Naive thymus-derived CD8-positive, alpha-beta T cell (primary cell): ENCODE measurements at places on chromosomes 2 and 18. TPM values are rescaled to one million over a fixed set of nuclear protein-coding genes. Genes with fewer than 3 reads are reported as not detected.

The TXNDC2 gene
- total RNA-seq = not detected

The INHBB gene
- total RNA-seq = not detected

- DNase-seq = no peak
Observed at GRCh38 chr18:33914399-33914798, 310.3 kb downstream of the NOL4 start.

DNA sequence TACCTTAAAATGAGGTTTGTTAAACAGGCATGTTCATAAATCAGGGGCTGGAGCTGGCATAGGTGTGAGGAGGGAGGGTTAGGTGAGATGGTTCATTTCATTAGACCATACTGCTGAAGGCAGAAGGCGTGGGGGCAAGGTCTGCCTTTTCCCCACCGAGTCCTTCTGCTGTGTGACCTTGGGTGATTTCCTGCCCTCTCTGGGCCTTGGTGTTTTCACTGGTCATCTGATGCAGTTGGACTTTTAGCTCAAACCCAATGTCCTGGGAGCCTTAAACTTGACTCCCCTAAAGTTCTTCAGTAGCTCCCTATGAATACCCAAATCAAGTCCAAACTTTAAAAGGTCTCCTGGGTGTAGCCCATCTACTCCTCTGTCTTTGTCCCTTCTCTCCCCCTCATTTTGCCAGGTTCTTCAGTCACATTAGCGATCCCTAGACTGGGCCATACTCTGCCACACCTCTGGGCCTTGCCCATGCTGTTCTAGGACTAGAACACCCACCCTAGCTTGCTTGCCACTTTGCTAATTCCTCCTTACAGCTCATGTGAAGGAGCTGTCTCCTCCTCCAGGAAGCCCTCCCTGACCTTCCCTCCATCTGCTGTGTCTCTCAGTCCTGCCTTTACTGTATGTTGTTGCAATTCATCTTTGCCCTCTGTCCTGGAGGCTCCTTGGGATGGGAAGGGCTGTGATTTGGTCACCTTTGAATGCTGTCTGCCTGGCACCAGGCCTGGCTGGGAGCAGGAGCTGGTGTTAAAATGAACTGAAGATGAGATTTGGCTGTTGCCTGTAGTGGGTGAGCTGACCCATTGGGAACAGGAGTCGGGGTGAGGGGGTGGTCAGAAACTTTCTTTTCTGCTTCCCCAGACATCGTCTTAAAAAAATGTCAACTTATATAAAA is 85.4 kb upstream of the HS6ST1 start:
- no peak for DNase-seq
